GM23338 (cell line): ENCODE measurements at places on chromosomes 7 and 10. TPM values are rescaled to one million over a fixed set of nuclear protein-coding genes. Genes with fewer than 3 reads are reported as not detected.

GRCh38 chr7:37027557-37028341 lies 303.5 kb upstream of the AOAH start:
- peak; percentile 14 for DNase-seq

DNA sequence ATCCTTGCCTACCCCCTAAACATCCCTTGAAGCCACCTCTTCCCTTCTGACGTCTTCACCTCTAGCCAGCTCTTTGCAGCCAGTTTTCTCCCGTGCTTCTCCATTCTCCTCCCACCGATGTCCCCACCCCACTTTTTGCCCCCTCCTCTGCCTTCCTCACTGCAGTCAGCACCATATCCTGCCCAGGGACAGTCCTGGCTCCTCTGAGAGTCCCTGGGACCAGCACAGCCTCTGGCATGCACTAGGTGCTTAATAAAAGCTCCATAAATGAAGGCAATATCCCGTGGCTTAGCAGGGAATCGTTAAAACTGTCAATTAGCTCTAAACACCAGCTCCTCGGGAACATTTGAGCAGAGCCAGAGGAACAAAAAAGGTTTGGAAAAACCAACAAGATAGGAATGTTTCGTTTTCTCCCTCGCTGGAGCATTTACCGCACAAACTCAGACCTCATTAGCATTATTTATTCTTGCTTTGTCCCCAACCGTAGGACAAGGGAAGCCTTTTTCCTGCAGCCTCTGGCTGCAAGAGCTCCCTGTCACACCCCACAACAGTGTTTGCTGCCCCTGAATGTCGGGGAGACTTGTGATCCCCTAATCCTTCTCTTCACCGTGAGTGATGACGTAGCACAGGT lies 16.1 kb downstream of the MYL10 start:
- DNase-seq, result peak; percentile 65

- DNase-seq, result peak; percentile 81
Measured at GRCh38 chr10:24360282-24361127, 151.6 kb downstream of the KIAA1217 start.

DNA sequence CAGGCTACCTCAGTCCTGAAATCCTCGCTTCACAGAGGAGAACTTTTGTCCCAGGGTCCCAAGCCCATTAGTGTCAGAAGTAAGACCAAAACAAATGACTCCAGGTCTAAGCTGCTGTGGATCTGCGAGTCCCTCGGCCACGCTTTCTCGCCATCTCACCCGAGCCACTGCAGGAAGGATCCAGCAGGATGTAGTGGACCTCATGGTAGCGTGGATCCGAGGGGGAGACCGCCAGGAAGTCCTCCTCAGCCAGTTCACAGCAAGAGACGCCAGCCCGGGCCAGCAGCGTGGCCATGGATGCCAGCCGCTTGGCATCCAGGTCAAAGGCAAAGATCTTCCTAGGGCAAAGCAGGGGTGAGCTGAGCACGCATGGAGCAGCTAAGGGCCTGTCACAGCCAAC lies 4.6 kb downstream of the NSUN5 start:
- DNase-seq, result no peak

DNA sequence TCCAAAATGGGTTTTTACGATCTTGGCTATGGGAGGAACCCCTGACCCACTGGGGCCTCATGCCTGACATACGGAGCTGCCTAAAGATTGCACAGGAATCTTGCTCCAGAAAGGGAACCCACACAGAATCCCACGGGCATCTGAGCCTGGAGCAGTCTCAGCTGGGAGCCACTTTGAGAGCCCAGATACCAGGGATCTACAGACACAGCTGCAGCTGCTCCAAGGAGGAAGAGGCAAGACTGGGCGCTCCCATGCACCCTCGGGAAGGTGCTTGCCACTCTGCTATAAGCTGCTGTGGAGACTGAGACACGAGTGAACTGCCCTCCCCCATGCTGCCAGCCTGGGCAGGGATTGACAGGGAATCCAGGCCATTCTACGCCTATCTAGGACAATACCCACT lies 202.5 kb downstream of the REEP3 start:
- DNase-seq, result no peak

Gene TSPAN12
- total RNA-seq, result 11.7 and 14.7 TPM in 2 replicates

- DNase-seq, result no peak
Measured at GRCh38 chr10:84695902-84696301, 367.5 kb downstream of the CCSER2 start.

- DNase-seq, result peak; percentile 10
Measured at GRCh38 chr10:1434912-1435692, 302.2 kb downstream of the ADARB2 start.

- DNase-seq, result no peak
Measured at GRCh38 chr7:6533893-6534495, 17.3 kb downstream of the GRID2IP start.

DNA sequence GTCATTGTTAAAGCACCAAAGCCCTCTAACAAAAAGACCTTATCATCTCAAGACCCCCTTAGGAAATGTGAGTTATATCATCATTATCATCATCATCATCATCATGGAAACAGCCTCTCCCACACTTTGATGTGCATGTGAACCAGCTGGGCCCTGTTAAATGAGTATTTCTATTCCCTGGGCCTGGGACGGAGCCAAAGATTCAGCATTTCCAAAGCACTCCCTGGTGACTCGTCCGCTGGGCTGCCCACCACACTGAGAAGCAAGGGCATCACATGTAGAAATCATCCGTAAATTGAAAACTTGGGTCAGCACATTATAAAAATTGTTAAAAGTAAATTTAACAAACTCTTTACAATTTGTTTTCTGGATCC lies 88.6 kb downstream of the PTPRN2 start:
- DNase-seq, result no peak

- no peak for DNase-seq
Measured at GRCh38 chr10:52621635-52622079, 150.9 kb downstream of the MBL2 start.

- DNase-seq, result no peak
Measured at GRCh38 chr7:157462840-157463239, 126.0 kb downstream of the DNAJB6 start.

GRCh38 chr10:105855791-105856190 lies 1214.7 kb downstream of the SORCS3 start:
- no peak for DNase-seq

Gene DENND2A
- total RNA-seq, result 5.6 and 10.0 TPM in 2 replicates
